Activated CD8-positive, alpha-beta T cell treated with anti-CD3 and anti-CD28 coated beads for 36 hours (primary cell): ENCODE measurements at places on chromosomes 7 and 10. TPM values are rescaled to one million over a fixed set of nuclear protein-coding genes. Genes with fewer than 3 reads are reported as not detected.

Gene CTTNBP2
- total RNA-seq: not detected

Gene VPS37D
- 1.1 TPM for total RNA-seq

Gene NUDT13
- total RNA-seq: 2.4 TPM

Gene AKR1D1
- total RNA-seq: not detected

Gene KIAA1549
- total RNA-seq: 1.5 TPM

Gene IQUB
- not detected for total RNA-seq

Gene STOX1
- 0.22 TPM for total RNA-seq

Gene SMKR1
- 3.6 TPM for total RNA-seq

Gene ASB15
- total RNA-seq: not detected
